Immature natural killer cell (primary cell): ENCODE measurements at places on chromosomes 1 and 21. TPM values are rescaled to one million over a fixed set of nuclear protein-coding genes. Genes with fewer than 3 reads are reported as not detected.

DNA sequence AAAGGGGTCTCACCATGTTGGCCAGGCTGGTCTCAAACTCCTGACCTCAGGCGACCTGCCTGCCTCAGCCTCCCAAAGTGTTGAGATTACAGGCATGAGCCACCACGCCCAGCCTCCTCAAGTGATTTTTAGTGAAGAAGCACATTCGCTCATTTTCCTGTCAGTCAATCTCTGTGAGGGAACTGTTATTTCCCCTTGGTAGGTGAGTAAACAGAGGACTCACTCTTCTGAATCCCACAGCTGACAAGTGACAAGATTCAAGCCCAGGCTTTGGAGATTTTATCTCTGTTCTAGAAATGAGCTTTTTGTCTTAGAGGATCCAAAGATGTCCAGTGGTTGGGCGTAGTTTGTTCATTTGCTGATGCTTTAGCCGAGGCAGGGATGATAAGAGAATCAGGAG, 43.9 kb upstream of the TACSTD2 start:
- H3K4me1 ChIP-seq = peaks cover 2% of the 10 kb centered on the region
- no peaks in the 10 kb centered on the region for H3K36me3 ChIP-seq
- DNase-seq = no peak
- H3K27ac ChIP-seq = no peak overlapping the region
- H3K4me3 ChIP-seq = no peak overlapping the region

- no peak overlapping the region for H3K27ac ChIP-seq
- H3K36me3 ChIP-seq = no peaks in the 10 kb centered on the region
- H3K4me3 ChIP-seq = no peak overlapping the region
- H3K27me3 ChIP-seq = no peaks in the 10 kb centered on the region
- no peak for DNase-seq
These were observed 1.7 kb downstream of the S100B start for GRCh38 chr21:46603228-46603627.

GRCh38 chr1:164805399-164805798, 246.4 kb downstream of the PBX1 start:
- no peak overlapping the region for H3K27ac ChIP-seq
- no peaks in the 10 kb centered on the region for H3K27me3 ChIP-seq
- H3K36me3 ChIP-seq = no peaks in the 10 kb centered on the region
- H3K4me1 ChIP-seq = peaks cover 6% of the 10 kb centered on the region
- DNase-seq = no peak

- no peaks in the 10 kb centered on the region for H3K27me3 ChIP-seq
- no peak overlapping the region for H3K4me3 ChIP-seq
- peaks cover 30% of the 10 kb centered on the region for H3K4me1 ChIP-seq
- DNase-seq = no peak
These were observed 119.5 kb upstream of the HOOK1 start for GRCh38 chr1:59695252-59695651.

GRCh38 chr21:21762855-21763254, 764.6 kb downstream of the NCAM2 start:
- H3K4me1 ChIP-seq = no peaks in the 10 kb centered on the region
- H3K27ac ChIP-seq = no peak overlapping the region
- no peaks in the 10 kb centered on the region for H3K27me3 ChIP-seq
- DNase-seq = no peak
- no peak overlapping the region for H3K4me3 ChIP-seq
- H3K36me3 ChIP-seq = no peaks in the 10 kb centered on the region

GRCh38 chr21:45874716-45875415, 106.7 kb upstream of the COL6A1 start:
- no peak overlapping the region for H3K27ac ChIP-seq
- no peak overlapping the region for H3K4me3 ChIP-seq
- H3K36me3 ChIP-seq = no peaks in the 10 kb centered on the region
- H3K27me3 ChIP-seq = peaks cover 2% of the 10 kb centered on the region
- H3K4me1 ChIP-seq = no peaks in the 10 kb centered on the region
- no peak for DNase-seq

DNA sequence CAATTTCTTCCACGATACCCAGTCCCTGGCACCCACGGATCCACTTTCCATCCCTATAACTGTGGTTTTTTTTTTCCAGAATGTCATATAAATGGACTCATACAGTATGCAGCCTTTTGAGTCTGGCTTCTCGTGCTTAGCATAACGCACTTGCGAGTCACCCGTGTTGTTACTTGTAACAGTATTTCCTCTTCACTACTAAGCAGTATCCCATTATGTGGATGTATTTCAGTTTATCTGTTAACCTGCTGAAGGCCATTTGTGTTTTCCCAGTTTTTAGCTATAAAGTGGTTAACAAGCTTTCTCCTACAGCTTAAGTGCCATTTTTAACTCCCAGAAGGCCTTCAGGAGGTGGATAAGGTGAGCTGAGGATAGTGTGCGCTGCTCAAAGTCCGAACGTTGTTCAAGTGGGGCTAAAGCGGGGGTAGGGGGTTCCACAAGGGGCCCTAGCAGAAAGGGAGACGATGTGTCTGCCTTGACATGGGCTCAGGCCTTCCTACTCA, 829 bp downstream of the ADAR start:
- H3K27ac ChIP-seq = peak overlapping the region; percentile 96
- peaks cover 8% of the 10 kb centered on the region for H3K27me3 ChIP-seq
- H3K4me3 ChIP-seq = peak overlapping the region; percentile 96
- peaks cover 87% of the 10 kb centered on the region for H3K4me1 ChIP-seq
- peak; percentile 3 for DNase-seq

- H3K27me3 ChIP-seq = no peaks in the 10 kb centered on the region
- no peaks in the 10 kb centered on the region for H3K36me3 ChIP-seq
- no peak for DNase-seq
- no peaks in the 10 kb centered on the region for H3K4me1 ChIP-seq
- H3K27ac ChIP-seq = no peak overlapping the region
- H3K4me3 ChIP-seq = no peak overlapping the region
These were observed 48.0 kb downstream of the NID1 start for GRCh38 chr1:236016782-236017400.

GRCh38 chr21:16534408-16535101, 804.8 kb downstream of the USP25 start:
- no peak for DNase-seq
- H3K27me3 ChIP-seq = no peaks in the 10 kb centered on the region
- no peak overlapping the region for H3K27ac ChIP-seq
- H3K4me1 ChIP-seq = no peaks in the 10 kb centered on the region

GRCh38 chr1:152919071-152919470, 10.7 kb downstream of the IVL start:
- no peak overlapping the region for H3K4me3 ChIP-seq
- H3K27me3 ChIP-seq = no peaks in the 10 kb centered on the region
- no peaks in the 10 kb centered on the region for H3K36me3 ChIP-seq
- H3K4me1 ChIP-seq = no peaks in the 10 kb centered on the region
- no peak overlapping the region for H3K27ac ChIP-seq
- no peak for DNase-seq

- H3K4me1 ChIP-seq = no peaks in the 10 kb centered on the region
- peaks cover 1% of the 10 kb centered on the region for H3K27me3 ChIP-seq
These were observed 336.4 kb upstream of the FMN2 start for GRCh38 chr1:239755107-239755912.

DNA sequence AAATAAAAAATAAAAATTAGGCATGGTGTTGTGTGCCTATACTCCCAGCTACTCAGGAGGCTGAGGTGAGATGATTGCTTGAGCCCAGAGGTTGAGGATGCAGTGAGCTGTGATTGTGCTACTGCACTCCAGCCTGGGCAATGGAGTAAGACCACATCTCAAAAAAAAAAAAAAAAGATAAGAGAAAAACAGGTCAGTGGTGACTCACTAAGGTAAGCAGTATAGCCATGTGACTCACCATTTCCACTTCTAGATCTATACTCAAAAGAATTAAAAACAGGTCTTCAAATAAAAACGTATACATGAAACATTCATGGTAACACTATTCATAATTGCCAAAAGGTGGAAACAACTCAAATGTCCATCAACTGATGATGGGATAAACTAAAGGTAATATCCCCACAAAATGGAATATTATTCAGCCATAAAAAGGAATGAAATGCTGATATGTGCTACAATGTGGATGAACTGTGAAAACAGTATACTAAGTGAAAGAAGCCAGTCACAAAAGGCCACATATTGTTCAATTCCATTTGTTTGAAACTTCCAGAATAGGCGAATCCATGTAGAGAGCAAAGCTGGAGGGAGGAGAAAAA, 75.1 kb downstream of the ZNF281 start:
- H3K4me3 ChIP-seq = no peak overlapping the region
- H3K27me3 ChIP-seq = peaks cover 2% of the 10 kb centered on the region
- H3K36me3 ChIP-seq = no peaks in the 10 kb centered on the region
- DNase-seq = no peak

DNA sequence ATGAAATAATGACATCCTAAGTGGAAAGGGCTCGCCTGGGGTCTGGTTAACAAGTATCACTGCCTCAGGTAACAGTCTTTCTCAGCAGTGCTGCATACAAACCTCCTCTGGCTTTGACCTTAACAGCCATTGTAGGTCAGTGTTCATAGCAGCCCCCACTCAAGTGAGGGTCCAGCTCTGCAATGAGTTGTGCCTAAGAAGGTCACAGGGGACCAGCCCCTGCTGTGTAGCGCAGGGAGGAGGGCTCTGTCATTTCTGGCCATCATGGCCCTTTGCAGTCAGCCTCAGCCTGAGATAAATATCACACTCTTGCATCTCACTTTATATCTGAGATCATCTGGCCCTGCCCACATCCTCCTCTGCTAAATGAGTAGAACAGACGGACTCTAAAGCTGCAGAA, 18.1 kb upstream of the MYSM1 start:
- no peaks in the 10 kb centered on the region for H3K36me3 ChIP-seq
- H3K4me3 ChIP-seq = peak overlapping the region; percentile 86
- H3K27ac ChIP-seq = peak overlapping the region; percentile 83
- peaks cover 61% of the 10 kb centered on the region for H3K4me1 ChIP-seq

GRCh38 chr1:169309178-169310166, 58.1 kb downstream of the NME7 start:
- H3K36me3 ChIP-seq = peaks cover 26% of the 10 kb centered on the region
- H3K27me3 ChIP-seq = no peaks in the 10 kb centered on the region
- peaks cover 31% of the 10 kb centered on the region for H3K4me1 ChIP-seq
- H3K27ac ChIP-seq = peak overlapping the region; percentile 86
- DNase-seq = peak; percentile 14

DNA sequence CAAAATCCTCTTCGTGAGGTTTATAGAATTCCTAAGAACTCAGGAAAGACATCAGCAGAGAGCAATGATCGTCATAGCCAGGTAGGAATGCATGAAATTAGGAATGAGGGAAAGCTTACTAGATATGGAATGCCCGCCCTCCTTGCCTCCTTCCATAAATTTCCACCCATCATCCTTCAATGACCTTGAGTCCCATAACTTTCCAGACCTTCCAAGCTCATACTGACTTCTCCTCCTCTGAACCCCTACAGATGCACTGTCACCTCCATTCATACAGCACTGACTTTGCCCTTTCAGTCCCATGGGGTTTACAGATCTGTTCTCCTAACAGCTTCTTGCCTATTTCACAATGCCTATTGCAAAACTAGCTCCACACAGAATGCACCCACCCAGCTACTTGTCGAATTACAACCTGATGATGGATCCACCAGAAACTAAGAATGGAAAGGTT, 23.8 kb upstream of the PPP1R15B start:
- no peak overlapping the region for H3K4me3 ChIP-seq
- H3K27me3 ChIP-seq = peaks cover 1% of the 10 kb centered on the region
- H3K36me3 ChIP-seq = peaks cover 67% of the 10 kb centered on the region
- H3K4me1 ChIP-seq = no peaks in the 10 kb centered on the region
- no peak for DNase-seq

DNA sequence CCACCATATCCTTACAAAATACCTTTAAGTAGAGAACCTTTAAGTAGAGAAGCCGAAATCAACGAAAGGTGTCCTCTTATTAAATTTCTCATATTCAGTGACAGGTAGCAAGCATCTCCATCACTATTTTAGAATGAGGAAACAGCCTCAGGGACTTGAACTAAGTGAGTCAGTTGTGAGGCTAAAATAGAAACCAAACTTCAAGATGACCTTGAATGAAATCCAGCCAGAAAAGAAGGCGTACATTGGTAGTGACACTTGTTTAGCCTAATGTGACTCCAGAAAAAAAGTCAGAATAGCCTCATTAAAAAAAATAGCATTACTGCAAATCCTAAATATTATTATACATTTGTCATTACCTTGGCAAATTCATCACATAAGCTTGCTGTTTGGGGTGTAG, 20.1 kb downstream of the RGS8 start:
- H3K36me3 ChIP-seq = no peaks in the 10 kb centered on the region
- no peak overlapping the region for H3K27ac ChIP-seq
- H3K27me3 ChIP-seq = peaks cover 5% of the 10 kb centered on the region
- H3K4me1 ChIP-seq = no peaks in the 10 kb centered on the region
- no peak for DNase-seq
- no peak overlapping the region for H3K4me3 ChIP-seq

GRCh38 chr21:25424634-25425033, 182.6 kb downstream of the MRPL39 start:
- H3K27me3 ChIP-seq = no peaks in the 10 kb centered on the region
- no peak overlapping the region for H3K4me3 ChIP-seq
- no peak overlapping the region for H3K27ac ChIP-seq
- H3K36me3 ChIP-seq = no peaks in the 10 kb centered on the region
- DNase-seq = no peak

DNA sequence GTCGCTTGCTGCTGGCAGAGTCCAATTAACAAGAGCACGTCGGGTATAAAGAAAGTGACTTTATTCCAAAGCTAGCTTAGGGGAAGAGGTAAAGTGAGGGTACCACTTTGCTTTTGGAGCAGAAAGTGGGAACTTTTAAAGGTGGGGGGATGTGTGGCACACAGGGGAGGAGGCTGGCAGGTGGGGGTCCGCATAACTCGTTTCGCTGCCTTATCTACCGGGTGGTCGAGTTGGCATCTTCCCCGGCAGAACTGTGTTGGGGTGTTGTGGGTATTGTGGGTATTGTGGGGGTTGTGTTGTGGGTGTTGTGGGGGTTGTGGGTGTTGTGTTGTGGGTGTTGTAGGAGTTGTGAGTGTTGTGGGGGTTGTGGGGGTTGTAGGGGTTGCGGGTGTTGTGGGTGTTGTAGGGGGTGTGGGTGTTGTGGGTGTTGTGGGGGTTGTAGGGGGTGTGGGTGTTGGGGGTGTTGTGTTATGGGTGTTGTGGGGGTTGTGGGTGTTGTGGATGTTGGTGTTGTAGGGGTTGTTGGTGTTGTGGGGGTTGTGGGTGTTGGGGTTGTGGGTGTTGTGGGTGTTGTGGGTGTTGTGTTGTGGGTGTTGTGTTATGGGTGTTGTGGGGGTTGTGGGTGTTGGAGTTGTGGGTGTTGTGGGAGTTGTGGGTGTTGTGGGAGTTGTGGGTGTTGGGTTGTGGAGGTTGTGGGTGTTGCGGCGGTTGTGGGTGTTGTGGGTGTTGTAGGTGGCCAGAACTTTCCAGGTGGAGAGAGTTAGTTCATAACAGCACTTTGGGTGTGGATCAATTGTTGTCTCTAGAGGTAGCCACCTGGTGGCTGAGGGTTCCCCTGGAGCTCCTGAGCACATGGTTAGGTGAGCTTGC, 52.7 kb downstream of the AGPAT3 start:
- peaks cover 7% of the 10 kb centered on the region for H3K36me3 ChIP-seq
- peak overlapping the region; percentile 70 for H3K27ac ChIP-seq
- DNase-seq = peak; percentile 39
- peaks cover 62% of the 10 kb centered on the region for H3K4me1 ChIP-seq
- H3K4me3 ChIP-seq = peak overlapping the region; percentile 87

Gene RER1
- polyA plus RNA-seq = 210 TPM

Gene LCE3E
- not detected for polyA plus RNA-seq

Gene TMEM81
- polyA plus RNA-seq = 0.24 TPM

Gene CPT2
- 11.6 TPM for polyA plus RNA-seq

Gene EIF4G3
- polyA plus RNA-seq = 21.6 TPM
